ENCODE measurements at places on chromosomes 6 and 20. TPM values are rescaled to one million over a fixed set of nuclear protein-coding genes. Genes with fewer than 3 reads are reported as not detected.
A peak's percentile ranks its signal among the peaks of the same experiment; 100 is the strongest.

GRCh38 chr6:18359237-18359885 lies 27.8 kb upstream of the RNF144B start:
- H3K27me3 ChIP-seq: peaks cover 15% of the 10 kb centered on the region
- no peak overlapping the region for H3K4me3 ChIP-seq
- DNase-seq: no peak

- H3K27me3 ChIP-seq: peaks cover 6% of the 10 kb centered on the region
- H3K4me1 ChIP-seq: no peaks in the 10 kb centered on the region
- no peaks in the 10 kb centered on the region for H3K36me3 ChIP-seq
- no peak overlapping the region for H3K4me3 ChIP-seq
- H3K27ac ChIP-seq: no peak overlapping the region
- DNase-seq: no peak
These were observed 154.6 kb downstream of the SOBP start for GRCh38 chr6:107644513-107644912.

- DNase-seq: peak; percentile 64
- H3K4me3 ChIP-seq: peak overlapping the region; percentile 97
- H3K27ac ChIP-seq: peak overlapping the region; percentile 96
- H3K4me1 ChIP-seq: peaks cover 73% of the 10 kb centered on the region
- no peaks in the 10 kb centered on the region for H3K27me3 ChIP-seq
- peaks cover 23% of the 10 kb centered on the region for H3K36me3 ChIP-seq
These were observed 24.6 kb downstream of the RIPOR2 start for GRCh38 chr6:24910961-24911725.

- H3K4me3 ChIP-seq: peak overlapping the region; percentile 90
- H3K27ac ChIP-seq: peak overlapping the region; percentile 91
- H3K27me3 ChIP-seq: no peaks in the 10 kb centered on the region
- DNase-seq: peak; percentile 64
- peaks cover 68% of the 10 kb centered on the region for H3K36me3 ChIP-seq
These were observed 2.3 kb downstream of the CCND3 start for GRCh38 chr6:41939176-41939847.

GRCh38 chr6:63573899-63574553 lies 1.7 kb downstream of the LOC128125822 start:
- DNase-seq: peak; percentile 65
- H3K27me3 ChIP-seq: no peaks in the 10 kb centered on the region
- H3K4me3 ChIP-seq: peak overlapping the region; percentile 93
- H3K27ac ChIP-seq: peak overlapping the region; percentile 95
- H3K36me3 ChIP-seq: peaks cover 35% of the 10 kb centered on the region

DNA sequence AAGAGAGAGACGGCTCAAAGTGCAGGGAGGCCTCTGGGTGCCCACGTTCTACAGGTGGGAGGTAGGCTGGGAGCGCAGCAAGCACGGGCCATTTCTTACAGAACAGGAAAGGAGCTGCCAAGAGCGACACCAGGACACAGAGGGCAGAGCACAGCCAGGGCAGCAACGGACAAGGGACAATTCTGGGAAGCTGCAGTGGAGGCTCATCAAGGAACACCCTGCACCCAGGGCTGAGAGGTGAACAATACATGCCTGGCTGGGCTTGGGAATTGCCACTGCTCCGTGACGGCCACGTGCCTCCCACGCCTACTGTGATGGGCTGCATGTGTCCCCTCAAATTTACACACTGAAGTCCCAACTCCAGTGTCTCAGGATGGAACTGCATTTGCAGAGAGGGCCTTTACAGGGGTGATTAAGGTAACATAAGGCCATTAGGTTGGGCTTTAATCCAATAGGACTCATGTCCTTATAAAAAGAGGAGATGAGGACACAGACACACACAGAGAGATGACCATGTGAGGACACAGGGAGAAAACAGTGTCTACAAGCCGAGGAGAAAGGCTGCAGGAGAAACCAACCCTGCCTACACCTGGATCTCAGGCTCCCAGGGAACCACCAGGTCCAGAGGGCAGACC lies 13.6 kb downstream of the SERPINB6 start:
- DNase-seq: no peak
- H3K4me3 ChIP-seq: no peak overlapping the region
- peak overlapping the region; percentile 51 for H3K27ac ChIP-seq

- H3K4me1 ChIP-seq: peaks cover 30% of the 10 kb centered on the region
- no peaks in the 10 kb centered on the region for H3K36me3 ChIP-seq
- H3K27ac ChIP-seq: no peak overlapping the region
- no peak for DNase-seq
These were observed 46.4 kb downstream of the AKAP12 start for GRCh38 chr6:151286214-151286613.

The OPN5 gene
- not detected for total RNA-seq

The ZSWIM3 gene
- total RNA-seq: 3.5 TPM

Data from activated CD8-positive, alpha-beta T cell treated with anti-CD3 and anti-CD28 coated beads for 36 hours (primary cell).